ENCODE measurements at places on chromosomes 1 and 21. TPM values are rescaled to one million over a fixed set of nuclear protein-coding genes. Genes with fewer than 3 reads are reported as not detected.
A peak's percentile ranks its signal among the peaks of the same experiment; 100 is the strongest.

The TEX38 gene
- not detected for total RNA-seq

The OR2T11 gene
- not detected for total RNA-seq

- DNase-seq = no peak
Observed at GRCh38 chr1:23427550-23427949, 3.0 kb upstream of the TCEA3 start.

GRCh38 chr21:42652527-42653230 is 742 bp upstream of the PDE9A start:
- no peak for DNase-seq

DNA sequence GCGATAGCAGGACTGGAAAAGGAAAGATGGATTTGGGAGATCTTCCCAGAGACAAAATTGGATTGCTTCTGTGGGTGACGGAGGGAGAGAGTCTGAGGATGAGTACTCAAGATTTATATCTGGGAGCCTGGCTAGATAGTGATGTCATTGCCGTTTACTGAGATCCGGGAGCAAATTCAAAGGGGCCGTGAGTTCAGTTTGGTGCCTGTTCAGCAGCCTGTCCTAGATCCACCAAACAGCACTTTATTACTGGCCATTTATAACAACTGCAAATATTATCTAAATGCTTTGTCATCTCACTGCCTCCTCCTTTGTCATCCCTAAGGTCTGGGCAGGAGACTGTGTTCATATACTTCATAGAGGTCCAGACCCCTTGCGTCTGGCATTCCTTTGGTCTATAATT is 29.2 kb downstream of the MAPKAPK2 start:
- DNase-seq = no peak

DNA sequence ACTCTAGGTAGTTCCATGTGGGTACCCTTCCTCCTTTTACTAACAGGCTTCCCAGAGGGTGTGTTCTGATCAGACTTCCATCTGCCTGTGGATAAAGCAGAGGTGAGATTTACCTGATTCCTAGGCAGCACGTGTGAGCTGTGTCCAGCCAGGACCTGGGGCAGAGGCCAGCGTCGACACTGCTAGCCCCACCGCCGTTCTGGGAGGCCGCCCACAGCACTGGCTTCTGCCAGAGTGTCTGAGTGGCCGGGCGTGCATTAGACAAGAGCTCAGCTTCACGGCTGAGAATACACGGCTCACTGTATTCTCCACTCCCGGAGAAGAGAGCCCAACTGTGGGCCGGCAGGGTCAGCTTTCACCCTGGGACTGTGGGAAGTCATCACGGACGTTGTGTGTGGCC is 82.5 kb downstream of the PRDM16 start:
- DNase-seq = no peak

The ST6GALNAC5 gene
- total RNA-seq = not detected

The PLXNA2 gene
- 91.6 TPM for total RNA-seq

- peak; percentile 35 for DNase-seq
Observed at GRCh38 chr1:92858564-92859399, 26.9 kb downstream of the RPL5 start.

DNA sequence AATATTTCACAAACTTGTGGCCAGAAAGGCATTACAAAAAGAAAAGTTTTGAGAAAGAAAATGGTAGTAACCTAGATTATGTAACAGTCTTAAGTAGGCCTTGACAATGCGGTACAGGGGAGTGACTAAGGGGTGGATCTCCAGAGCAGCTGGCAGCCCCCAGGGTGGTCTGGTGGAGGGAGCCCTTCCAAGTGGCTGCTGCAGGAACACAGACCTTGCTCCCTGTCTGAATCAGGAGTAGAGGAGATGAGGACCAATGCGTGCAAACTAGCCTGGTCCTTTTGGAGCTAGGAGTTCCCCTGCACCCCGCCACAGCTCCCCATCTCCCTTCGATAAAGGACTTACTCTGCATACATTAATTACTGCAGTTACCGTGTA is 189.0 kb downstream of the NFIA start:
- DNase-seq = no peak

The SYPL2 gene
- total RNA-seq = 0.04 TPM

DNA sequence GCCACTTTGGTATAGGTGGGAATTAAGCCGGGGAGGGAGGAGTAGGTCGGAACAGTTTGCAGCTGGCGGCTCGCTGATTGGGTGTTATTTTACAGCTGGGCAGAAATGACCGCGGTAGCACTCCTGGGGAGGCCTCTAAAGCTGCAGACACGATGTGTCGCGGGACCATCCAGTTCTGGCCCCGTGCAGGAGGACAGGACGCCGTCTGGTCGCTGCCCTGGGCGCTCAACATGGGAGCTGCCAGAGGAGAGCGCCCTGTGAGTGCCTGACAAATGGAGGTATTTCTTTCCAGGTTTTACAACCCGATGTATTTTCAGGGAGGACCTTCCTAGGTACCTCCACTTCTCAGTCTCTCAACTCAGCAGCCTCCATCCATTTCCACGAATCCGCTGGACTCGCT is 46.2 kb downstream of the CDC7 start:
- no peak for DNase-seq

DNA sequence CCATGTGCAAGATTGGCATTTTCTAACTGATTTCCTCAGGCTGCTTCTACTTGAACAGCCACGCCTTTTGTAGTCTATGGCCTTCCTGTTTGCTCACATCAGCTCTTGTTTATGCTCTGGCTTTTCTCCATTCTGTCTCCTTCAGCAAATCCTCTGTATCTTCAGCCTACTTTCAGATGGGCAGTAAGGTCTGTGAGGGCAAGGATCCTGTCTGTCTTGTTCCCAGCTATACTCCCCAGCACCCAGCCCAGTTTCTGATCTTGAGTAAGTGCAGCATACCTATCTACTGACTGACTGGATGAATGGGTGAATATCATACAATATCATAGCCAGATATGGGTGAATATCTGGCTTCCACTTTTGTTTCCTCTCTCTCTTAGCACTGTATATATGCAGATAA is 438.1 kb downstream of the LMO4 start:
- DNase-seq = no peak

DNA sequence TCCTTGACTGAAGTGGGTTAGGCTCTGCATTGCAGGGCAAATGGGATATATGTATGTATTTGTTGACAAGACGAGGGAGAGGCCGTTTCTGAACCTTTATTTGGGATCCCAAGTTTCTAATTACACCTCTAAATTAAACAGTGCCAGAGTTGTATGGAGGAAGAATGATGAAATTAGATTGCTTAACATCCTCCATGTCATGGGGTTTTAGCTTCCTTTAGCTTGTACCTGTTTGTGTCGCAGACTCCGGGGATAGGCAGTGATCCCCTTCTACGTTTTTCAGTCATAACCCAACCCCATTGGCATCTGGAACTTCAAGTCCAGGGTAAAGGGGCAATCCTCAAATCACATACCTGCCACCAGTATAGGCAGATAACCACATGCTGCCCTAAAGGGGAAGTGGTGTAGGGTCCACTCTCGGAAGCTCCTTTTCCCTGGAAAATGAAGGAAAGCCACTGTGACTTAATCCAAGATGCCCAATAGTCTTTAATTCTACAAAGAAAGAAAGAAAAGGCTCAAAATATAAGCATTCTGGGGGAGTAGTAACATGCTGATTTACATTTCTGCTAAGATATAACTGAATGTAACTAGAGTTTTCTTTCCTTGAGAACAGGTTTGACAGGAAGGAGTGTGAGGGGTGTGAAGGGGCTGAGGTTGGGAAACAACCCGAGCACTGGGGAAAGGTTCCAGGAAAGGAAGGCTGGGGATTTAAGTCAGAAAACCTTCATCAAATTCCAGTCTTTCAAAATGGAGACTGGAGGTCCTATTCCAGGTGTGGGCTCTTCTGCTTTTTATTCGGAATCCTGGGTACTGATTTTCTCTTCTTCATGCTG is 77.6 kb downstream of the RGL1 start:
- DNase-seq = no peak

DNA sequence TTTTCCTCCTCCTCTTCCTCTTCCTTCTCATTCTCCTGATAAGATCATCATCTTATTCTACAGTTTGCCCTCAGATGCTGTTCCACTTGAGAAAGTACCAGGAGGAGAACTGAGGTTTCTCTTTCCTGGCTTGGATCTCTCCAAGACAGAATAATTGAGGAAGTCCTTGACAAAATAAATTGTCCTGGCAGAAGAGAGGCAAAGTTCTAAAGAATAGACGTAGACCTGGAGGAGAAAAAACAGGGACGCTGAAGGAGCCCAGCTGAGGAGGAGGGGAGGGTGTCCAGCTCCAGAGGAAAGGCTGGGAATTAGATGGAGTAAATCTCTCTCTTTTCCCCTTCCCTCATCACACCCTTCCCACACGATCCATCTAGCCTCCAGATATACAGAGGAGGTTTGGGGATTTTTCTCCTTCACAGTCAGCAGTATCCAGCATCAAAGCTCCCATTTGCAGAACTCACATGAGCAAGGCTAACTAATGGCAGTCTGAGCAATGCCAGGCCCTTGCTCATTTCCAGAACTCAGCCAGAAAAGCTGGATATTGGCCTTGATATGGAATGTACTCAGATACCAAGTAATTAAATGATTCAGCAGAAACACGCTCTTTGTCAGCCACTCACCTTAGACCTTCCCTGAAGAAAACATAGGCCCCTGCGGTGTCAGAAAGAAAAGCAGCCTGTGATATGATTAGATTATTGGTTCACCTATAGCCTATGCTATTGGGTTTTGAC is 5.1 kb upstream of the GNG12 start:
- no peak for DNase-seq

DNA sequence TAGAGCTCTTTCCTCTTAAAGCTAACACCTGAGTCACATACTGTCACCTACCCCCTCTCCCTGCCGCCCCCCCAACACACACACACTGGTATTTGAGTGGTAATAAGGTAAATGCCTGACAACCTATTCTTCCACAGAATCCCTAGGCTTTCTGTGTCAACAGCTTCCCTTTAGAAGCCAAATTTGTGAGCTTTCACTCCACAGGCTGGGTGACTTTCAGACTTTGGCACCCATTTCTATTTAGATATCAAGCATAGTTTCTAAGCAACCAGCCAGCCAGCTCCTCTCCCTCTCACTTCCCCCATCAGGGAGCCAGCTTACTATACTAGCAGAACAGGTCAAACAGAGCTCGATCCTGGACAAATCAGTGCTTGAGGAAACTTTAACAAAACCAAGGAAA is 3.2 kb upstream of the C1orf74 start:
- DNase-seq = no peak

The NUAK2 gene
- 1.2 TPM for total RNA-seq

The GBP6 gene
- not detected for total RNA-seq

The ZSWIM5 gene
- 0.46 TPM for total RNA-seq

DNA sequence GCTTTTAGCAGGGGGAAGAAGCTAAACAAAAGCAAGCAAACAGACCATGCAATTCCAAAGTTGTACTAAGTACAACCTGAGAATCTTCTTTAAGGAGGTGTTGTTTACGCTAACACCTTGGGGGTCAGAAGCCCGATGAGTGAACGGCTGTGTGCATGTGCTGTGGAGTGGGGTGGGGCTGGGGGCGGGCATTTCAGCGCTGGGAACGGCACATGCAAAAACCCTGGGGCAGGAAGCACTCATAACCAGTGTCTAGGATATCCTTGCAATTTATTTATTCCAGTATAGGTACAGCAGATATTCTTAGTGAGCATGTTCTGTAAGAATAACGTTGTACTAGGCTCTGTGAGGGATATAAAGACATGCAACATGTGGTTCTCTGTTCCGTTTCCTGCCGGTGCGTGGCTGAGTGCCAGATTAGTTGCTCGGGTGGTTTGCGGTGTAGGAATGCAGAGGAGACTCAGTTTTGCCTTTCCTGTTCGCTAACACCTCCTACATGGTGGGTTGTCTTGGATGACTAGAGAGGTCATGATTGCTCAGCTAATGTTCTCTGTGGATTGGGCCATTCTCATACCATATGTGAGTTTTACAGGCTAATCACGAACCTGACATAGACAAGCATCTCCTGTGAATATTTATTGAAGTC is 3.7 kb downstream of the FASLG start:
- DNase-seq = no peak

DNA sequence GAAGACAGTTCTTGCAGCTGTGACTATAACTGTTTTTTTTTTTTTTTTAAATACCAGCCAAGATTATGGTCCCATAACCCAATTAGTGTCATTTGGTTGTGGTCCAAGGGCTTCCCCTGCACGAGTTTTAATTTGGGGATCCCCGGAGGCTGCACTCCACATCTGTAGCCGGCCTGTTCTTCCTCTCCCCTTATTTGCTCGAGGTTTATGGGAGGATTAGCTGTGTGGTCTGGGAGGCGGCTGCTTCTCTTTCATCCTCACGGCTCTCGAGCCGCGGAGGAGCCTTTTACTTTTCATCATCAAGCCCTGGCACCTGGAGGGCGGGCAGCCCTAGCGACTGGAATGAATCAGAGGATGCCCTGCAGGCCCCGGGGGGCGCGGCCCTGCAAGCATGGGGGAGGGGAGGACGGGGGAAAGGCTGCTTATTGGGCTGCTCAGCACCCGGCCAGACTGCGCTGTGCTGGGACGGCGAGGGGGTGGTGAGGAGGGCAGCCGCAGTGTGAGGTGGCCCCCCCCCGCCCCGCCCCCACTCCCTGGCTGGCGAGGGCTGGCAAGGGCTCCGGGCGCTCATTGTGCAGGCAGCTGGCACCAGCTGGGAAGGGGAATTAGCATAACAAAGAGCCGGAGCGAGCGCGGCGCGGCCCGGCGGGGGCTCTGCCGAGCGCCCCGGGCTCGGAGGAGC is 18.5 kb downstream of the SERTAD4 start:
- no peak for DNase-seq

- no peak for DNase-seq
Observed at GRCh38 chr1:175376194-175376593, 183.6 kb upstream of the KIAA0040 start.

GRCh38 chr1:238833919-238834318 is 552.4 kb upstream of the CHRM3 start:
- no peak for DNase-seq

DNA sequence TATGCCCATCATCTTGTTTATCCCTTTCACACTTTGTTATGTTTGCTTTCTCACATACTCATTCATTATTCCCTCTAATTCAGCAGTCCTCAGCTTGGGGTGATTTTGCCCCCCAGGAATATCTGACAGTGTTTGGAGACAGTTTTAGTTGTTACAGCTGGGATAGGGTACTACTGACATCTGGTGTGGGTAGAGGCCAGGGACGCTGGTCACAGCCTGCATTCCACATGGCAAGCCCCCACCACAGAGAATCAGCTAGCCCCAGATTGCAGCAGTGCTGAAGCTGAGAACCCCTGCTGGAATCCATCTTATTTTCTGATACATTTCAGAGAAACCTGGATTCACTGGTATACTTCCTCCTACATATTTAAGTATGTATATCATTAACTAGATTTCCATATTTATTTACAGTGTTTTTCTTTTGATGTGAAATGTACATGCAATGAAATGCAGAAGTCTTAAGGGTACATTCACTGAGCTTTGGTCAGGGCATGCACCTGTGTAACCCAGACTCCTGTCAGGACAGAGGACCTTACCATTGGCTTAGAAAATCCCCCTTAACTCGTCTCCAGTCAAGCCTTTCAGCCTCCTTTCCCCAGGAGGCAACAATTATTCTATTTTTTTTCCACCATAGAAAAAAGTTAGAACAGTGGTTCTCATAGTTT is 68.3 kb downstream of the KIF26B start:
- DNase-seq = no peak

DNA sequence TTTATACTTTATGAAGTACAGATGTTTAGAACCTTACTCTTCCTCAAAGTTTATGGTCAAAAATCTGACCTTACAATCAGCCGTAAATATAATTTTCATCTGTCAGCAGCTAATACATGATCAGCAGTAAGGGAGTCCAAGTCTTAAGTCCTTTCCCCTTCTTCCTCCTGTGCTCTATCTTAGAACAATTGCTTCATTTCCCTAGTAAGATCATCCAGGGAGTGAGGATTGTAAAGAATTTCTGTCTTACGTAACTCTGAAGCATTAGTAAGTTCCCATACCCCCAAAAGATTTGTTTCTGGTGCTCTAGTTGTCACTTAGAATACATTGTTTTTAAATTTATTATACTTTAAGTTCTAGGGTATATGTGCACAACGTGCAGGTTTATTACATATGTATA is 2.1 kb downstream of the SETDB1 start:
- no peak for DNase-seq
